ENCODE measurements at places on chromosomes 1 and 21.

- DNase-seq = no peak
Measured at GRCh38 chr1:6163973-6164617, 16.0 kb downstream of the CHD5 start.

DNA sequence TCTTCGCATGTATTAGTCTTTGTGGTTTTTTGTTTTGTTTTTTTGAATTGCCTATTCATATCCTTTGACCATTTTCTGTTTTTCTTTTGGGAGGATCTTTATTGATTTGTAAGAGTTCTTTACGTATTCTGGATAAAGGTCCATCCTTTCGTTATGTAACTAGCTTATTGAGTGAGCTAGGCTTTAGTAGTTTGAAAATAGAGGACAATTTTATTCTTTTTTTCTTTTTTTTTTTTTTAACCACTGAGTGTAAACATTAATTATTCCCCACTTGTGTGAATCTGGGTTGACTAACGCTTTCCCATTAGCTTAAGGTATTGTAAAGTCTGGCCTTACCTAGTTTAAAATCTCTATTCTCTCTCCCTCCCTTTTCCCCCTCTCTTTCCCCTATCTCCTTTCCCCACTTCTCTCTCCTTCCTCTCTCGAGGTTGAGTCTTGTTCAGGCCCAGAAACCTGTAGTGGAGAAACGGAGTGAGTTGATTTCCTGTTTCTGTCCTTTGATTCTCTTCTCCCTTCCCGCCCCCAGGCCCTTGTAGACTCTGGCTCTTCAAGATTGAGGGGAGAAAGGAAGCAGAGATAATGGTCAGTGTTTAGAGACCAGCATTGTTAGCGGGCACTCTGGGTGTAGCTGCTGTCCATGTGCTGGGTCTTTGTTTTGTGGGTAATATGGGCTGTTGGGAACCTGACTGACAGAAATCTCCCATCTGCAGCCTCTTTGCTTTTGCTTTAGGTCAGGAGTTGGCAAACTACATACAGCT is 1.5 kb downstream of the MORC3 start:
- DNase-seq = peak; percentile 64

DNA sequence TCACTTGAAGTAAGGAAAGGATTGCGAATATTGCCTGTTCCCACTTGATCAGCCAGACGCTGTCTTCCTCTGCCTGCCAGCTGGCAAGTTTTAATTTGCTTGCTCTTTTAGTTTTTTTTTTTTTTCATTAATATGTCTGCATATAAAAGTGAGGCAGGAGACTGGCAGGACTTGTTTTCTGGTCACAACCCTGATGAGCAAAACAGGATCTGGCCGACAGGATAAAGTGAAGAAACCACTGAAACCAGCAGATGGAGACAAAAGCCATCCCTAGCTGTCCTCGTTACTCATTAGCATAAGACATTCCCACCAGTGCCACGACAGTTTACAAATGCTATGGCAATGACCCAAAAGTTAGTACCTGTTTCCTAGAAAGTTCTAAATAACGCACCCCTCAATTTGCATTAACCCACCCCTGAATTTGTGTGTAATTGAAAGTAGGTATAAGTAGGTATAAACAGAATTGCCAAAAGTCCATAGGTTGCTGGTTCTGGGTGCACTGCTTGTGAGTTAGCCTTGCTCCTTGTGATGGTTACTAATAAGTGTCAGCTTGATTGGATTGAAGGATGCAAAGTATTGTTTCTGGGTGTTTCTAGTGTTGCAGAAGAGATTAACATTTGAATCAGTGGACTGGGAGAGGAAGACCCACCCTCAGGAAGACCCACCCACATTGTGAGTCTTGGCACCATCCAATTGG is 60.8 kb downstream of the ZNF684 start:
- DNase-seq = peak; percentile 49

DNA sequence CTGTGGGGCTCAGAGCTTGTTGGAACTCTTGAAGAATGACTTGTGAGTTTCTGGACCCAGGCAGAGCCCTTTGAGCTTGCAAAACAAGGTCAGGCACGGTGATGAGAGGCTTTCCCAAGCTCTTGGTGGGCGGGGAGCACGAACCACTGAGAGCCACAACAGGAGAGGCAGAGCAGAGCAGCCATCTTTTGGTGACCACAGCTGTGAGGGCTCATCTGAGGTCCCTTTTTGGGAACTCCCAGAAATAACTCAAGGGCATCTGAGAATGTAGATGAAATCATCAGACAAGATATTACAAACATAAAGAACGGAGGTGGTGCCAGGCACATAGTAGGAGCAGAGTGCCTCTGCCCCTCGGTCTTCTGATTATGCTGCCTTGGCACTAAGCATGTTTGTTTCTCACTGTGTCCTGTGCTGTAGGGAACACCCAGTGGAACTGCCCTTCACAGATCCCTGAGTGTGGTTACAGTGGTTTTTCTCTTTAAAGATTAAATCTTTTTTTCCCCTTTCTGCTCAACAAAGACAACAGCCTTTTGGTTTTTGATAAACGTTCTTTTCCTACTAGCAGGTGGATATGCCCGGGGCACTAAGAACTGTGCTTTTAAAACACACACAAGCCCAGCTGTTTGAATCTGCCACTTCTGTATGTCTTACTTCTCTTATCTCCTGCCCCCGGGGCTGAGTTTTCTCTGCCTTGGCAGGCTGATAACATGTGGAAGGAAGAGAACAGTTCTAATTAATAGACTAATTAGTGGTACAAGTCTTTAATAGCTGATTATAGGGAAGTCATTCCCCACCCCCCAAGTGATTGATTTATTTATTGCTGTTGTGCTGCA is 37.7 kb downstream of the CD34 start:
- peak; percentile 92 for DNase-seq

GRCh38 chr1:119622311-119623192 is 25.5 kb downstream of the ZNF697 start:
- DNase-seq = no peak

- DNase-seq = no peak
Measured at GRCh38 chr21:26457817-26458216, 115.3 kb downstream of the CYYR1 start.

DNA sequence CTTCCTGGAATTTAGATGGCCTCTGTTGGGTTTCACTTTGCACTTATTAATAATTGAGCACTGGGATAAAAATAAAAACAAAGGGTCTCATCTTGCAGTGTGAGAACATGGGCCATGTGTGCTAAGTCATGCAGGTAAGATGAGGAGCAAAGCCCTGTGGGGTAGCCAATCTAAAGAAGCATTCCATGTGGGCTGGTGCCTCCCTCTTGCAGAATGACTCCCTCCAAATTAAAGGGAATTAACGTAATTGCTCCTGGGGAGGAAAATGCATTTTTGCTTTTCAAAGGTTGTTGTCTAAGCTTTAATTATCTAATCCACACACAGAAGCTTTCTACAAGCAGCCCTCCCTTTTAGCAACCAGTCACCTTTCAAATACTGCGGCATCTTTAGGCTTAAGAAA is 69.8 kb downstream of the CDC14A start:
- DNase-seq = no peak

Measured in KBM-7 (cell line).